ENCODE measurements at places on chromosomes 5 and 9.

GRCh38 chr5:146906803-146907202, 28.2 kb upstream of the PPP2R2B start:
- no peak for DNase-seq

DNA sequence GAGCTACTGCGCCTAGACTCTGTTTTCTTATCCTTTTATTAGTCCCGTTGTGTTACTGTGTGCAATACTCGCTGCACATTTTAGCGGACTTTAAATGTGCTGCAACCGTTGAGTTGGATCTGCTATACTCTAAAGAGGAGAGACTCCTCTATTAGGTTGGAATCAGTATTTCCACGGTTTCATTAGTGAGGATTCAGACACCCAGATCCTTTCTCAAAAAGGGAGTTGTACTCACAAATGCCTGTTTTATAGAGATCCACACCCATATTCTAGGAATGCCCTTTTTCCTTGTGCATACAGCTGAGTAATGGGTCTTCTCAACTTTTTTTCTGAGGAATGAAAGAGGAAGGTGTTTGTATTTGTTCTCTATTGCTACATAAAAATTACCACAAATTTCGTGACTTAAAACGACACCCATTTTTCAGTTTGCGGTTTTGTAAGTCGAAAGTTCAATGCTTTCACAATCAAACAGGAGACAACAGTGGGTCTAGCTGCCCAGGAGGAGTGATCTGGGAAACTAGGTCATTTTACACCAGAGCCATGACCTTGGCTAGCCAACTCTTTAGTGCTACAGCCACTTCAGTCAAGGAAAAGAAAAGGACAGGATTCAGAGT, 52.8 kb upstream of the SLC44A1 start:
- no peak for DNase-seq

DNA sequence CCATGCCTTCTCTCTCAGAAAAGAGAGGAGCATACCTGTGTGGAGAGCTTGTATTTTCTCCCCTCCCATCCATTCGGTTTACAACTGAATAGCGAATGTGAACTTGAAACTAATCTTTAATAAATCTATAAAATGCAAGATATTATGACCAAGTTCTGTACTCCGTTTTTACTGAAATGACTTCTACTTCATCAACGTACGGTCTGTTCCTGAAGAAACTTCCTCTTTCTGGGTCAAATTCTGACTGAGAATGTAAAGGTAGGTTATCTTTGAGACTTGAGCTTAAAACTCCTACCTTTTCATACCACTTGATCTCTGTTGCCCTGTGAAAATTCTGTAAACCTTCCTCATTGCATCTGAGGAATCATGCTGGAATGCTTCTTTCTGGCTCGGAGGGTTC, 4.2 kb upstream of the CTNNAL1 start:
- DNase-seq: no peak

GRCh38 chr5:88808153-88808552, 74.8 kb downstream of the MEF2C start:
- DNase-seq: no peak

DNA sequence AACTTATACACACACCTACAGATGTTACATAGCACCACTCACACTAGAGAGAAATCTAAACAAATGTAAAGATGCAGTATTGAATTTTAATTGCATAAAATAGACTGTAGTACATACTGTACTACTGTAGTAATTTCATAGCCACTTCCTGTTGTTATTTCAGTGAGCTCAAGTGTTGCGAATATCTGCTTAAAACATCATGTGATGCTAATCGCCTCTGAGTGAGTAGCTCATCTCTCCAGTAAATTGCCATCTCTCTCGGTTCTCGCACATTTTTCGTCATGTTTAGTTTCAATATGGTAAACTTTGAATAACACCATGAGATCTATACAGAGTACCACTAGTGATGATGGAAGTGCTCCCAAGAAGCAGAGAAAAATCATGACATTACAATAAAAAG, 22.0 kb upstream of the ARHGEF28 start:
- no peak for DNase-seq

DNA sequence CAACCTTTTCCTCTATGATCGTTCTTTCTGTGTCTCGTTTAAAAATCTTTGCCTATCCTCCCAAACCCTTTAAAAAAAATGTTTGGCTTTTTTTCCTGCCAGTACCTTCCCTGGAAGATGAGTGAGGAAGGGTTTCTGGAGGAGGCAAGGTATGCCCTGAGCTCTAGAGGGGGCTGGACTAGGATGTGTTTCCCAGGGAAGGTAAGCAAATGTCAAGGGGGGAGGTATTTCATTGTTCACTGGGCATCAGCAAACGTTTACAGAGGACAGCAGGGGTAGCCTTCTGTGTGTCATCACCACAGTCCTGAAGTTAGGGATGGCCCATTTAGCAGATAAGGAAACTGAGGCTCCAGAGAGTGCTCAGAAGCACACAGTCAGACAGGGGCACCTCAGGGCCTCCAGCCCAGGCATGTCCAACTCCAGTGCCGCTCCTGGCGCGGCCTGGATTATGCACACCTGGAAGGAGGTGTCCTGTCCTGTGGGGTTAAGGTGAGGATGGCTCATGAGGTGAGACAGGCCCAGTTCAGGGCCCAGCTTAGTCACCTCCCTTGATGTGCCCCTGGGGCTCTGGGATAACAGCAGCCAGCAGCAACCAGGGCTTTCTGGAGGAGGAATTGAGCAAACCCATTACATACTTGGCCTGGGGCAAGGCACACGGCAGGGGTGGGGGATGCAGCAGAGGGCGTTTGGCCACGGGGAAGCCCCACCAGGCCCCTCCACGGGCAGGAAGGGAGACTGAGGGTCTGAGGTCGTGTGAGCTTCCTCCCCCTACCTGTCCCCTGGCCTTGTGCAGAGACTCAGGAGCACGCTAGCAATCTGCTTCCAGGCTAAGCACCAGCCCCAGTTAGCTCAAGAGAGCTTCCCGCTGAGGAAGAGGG, 100.3 kb upstream of the LMX1B start:
- no peak for DNase-seq

DNA sequence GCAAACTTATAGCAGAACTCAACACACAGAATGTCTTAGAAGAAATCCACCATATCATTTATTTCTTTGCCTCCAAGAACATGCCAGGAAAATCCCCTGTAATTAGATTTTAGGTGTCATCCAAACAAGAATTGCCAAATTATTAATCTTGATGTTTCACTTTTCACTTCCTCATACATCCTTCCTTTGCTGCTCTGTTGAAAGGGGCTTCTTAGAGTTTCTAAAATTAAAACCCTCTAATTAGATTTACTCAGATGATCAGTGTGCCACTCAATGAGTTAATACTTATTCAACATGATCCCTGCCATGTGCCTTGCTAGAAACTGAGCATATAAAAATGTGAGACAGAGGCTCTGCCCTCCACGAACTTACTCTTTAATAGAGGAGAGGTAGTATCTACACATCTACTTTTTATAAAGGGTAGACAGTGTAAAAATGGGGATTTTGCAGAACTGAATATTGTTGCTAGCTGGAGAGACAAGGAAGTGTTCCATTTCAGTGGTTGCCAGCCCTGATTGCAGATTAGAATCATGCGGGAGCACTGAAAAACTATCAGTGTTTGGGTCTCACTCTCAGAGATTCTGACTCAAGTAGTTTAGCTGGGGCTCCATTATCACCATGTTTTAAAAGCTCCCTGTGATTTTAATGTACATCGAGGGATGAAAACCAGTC, 498.4 kb downstream of the TLE4 start:
- DNase-seq: no peak

GRCh38 chr9:104905931-104906330, 22.0 kb downstream of the ABCA1 start:
- no peak for DNase-seq

DNA sequence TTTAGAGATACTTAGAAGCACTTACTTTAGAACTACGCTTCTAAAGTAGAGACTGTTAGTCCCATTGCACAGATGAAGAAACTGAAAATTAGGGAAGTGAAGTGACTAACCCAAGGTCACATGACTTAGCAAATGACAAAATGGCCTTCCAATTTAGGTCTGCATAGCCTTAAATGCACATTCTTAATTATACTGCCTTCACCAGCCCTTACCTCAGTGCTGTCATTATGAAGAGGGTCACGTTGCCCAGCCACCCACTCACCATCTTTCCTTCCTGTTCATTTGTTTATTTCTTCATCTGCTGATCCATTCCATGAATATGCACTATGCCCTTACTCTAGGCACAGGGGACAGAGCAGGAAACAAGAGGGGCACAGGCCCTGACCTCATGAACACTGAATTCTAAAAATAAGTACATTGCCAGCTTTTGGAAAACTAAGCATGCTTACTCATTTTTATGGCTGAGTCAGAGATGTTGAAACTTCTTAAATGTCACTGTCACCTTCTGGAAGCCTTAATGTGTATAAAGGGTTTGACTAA, 8.6 kb downstream of the HAVCR2 start:
- DNase-seq: no peak

GRCh38 chr5:60379907-60380306, 320.1 kb downstream of the DEPDC1B start:
- DNase-seq: no peak

DNA sequence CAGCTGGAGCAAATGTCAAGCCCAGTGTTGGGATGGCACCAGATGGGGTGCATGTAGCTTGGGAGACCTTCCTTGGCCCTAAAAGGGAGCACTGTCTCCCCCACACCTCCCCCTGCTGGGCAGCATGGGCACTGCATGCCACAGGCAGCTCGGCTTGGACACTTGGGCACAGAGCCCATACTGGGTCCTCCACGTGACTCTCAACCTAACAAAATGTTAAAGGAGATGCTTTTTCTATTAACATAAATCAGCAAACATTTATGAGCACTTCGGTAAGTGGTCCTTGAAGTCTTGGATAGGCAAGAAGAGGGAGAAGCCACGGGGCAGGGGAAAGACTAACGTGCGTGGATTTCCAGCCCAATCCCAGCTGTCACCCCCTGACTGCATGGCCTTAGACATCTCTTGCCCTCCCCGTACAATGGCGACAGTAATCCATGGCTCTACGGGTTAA, 23.9 kb upstream of the MAPK9 start:
- DNase-seq: peak; percentile 41

DNA sequence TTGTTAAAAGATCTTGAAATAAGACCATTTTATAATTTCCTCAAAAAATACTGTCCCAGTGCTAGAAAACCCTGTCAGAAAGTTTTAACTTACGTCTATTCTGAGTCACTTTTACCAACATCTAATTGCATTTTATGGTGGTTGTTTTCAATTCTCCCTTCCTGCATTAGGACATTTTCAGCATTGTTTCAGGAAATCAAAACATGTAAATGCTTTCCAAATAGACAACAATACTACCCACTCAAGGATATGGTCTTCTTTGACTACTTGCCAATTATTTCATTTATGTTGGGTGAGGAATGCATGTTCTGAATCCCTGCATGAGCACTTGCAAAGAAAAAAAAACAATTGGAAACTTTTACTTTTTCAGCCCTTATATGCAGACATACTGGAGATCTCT, 284.6 kb upstream of the PDE4D start:
- no peak for DNase-seq

GRCh38 chr9:27703216-27703980, 130.1 kb upstream of the C9orf72 start:
- no peak for DNase-seq

DNA sequence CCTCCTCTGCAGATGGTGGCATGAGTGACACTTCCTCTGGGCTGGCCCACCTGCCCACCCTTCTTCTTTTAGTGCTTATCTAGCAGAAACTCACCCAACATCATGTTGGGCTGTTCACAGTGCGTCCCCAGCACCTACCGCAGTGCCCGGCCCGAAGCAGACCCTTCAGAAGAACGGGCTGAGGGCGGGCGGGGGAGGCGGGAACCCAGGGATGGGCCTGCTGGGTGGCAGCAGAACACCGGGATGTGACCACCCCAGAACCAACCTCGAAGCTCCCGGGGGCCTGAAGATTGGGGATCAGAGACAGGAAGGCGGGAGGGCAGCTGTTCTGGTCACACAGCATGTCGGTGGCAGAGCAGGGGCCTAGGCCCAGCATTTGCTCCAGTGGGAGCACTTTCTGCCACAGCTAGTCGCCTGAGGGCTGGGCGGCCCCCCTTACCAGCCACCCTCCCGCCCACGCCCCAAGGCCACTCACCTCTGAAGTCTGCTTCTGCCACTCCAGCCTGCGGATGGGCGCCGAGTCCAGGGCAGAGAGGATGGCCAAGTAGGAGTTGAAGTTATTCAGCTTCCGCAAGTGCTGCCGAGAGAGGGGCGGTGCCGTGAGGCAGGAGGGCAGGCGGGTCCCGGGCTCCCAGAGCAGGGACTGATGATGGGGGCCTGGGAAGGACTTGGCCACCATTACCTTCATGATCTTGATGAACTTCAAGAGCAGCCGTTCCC, 38.7 kb downstream of the PRRT1B start:
- DNase-seq: no peak

GRCh38 chr5:135266303-135266635, 132.8 kb downstream of the MACROH2A1 start:
- no peak for DNase-seq

DNA sequence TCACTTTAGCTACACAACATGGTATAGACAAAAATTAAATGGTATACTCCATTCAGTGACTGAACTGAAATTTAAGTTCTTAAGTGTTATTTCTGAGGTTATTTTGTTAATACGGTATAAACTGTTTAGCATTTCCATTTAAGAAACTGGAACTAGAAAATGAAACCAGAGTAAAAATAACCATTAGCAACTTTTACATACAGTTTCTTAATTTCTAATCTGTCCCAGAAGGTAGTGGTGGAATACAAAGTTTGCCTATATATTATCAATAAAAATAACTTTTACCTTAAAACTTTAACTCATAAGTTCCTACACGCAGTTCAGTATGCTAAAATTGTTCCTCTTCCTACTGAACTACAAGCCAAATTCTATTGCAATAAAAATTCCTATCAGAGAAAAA, 10.3 kb downstream of the GOLPH3 start:
- DNase-seq: no peak

GRCh38 chr5:10063997-10064396, 185.7 kb downstream of the ATPSCKMT start:
- DNase-seq: no peak

DNA sequence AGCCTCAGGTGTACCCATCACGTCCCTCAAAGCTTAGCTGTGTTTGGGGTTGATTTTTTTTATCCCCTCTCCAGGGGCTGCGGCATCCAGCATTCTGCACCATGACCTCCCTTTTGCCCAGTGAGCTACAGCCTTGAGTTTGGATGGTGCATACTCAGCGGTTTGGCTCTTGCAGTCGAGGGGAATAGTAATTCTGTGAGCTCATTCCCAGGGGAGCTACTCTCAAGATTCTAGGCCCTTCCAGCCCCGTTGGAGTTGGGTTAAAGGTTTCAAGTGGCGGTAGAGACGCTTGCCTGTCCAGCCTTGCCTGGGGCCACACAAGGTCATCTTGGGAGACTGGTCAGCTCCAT, 102.2 kb upstream of the SPRY4 start:
- DNase-seq: peak; percentile 34

GRCh38 chr9:74331607-74332006, 165.5 kb upstream of the RORB start:
- DNase-seq: no peak

DNA sequence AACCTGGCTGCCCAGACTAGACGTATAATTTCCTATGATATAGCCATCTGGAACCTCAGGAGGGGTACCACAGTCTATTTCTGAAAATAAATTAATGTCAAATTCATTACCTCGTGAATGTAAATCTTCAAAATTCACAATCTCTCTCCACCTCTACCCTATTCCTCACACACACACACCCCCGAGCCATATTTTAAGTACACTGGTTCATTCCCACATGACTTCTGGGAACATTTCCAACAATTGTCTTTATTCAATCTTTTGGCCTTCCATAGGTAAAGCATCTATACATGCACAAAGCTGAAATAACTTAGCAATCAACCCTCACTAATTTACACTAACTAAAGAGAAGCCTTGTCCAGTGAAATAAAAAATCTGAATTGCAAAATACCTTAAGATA, 32.7 kb downstream of the SUSD1 start:
- no peak for DNase-seq

- no peak for DNase-seq
Measured at GRCh38 chr5:68898951-68899471, 194.8 kb upstream of the SLC30A5 start.

Measured in muscle of leg (tissue), 16 donors.